ENCODE measurements at places on chromosomes 7 and 10.

GRCh38 chr10:104300736-104301292, 31.8 kb downstream of the GSTO2 start:
- no peak for DNase-seq

- no peak for DNase-seq
Observed at GRCh38 chr10:21196822-21197395, 299.8 kb upstream of the NEBL start.

GRCh38 chr10:91689731-91690168, 56.9 kb upstream of the PPP1R3C start:
- DNase-seq, result no peak

DNA sequence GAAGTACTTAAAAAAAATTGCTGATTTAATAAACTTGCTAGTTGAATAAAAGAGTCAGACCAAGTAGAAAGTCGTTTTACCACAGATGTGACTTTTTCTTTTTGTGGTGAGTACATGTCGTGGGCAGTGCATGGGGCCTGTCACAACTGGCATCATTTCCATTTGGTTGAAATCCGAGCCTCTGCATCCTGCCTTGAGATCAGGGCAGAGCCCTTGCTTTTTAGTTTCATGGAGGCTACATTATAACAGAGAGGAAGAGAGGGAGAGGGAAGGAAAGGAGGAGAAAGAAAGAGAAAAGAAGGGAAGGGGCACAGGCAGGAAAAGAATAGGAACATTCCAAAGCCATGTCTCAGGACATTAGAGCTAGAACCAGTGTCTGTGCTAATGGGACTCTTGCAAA, 20.4 kb upstream of the INSYN2A start:
- DNase-seq, result no peak
